ENCODE measurements at places on chromosomes 11 and 22.

GRCh38 chr11:35373284-35373933, 45.9 kb downstream of the SLC1A2 start:
- DNase-seq = no peak

DNA sequence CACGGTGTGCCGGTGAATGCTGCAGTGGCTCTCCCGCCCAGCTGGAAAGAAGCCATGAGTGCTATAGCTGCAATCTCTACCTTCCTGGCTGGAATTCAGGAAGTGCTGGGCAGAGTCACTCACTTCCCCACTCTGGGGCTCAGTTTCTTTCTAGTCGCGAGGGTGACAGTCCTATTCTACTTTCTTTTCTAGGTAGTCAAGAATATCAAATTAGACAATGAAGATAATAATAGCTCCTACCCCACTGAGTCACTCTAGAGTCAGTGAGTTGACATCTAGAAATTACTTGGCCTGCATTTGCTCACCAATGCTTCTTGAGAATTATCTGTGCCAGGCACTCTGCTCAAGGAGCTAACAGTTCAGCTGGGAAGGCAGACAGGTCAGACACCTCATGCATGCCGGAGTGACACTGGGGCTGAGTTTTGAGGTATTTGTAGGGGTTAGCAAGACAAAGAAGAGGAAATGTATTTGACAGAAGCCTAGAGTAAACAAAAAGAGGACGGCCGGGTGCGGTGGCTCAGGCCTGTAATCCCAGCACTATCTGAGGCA, 3.2 kb downstream of the CENPM start:
- no peak for DNase-seq

- DNase-seq = no peak
Measured at GRCh38 chr22:50058906-50059880, 1.1 kb upstream of the TTLL8 start.

DNA sequence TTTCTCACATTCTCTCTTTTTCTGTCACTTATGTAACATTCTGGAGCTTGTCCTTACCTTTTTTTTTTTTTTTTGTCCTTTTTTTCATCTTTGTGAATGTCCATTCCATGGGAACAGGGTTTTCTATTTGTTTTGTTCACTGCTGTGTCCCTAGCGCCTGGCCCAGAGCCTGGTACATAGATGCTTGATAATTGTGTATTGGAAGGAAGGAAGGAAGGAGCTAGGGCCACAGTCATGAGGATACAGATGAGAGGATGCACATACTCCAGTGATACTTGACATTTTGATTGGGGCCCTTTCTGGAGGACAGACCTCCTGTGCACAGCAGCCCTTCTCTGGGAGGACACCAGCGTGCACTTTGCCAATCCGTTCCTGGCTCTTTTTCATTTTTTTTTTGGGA, 68.9 kb downstream of the KIAA1671 start:
- no peak for DNase-seq

- no peak for DNase-seq
Measured at GRCh38 chr11:128962896-128963295, 20.2 kb upstream of the TP53AIP1 start.

- DNase-seq = no peak
Measured at GRCh38 chr11:131025020-131025419, 108.7 kb upstream of the SNX19 start.

GRCh38 chr11:130328420-130328819, 13.7 kb upstream of the ZBTB44 start:
- DNase-seq = no peak

DNA sequence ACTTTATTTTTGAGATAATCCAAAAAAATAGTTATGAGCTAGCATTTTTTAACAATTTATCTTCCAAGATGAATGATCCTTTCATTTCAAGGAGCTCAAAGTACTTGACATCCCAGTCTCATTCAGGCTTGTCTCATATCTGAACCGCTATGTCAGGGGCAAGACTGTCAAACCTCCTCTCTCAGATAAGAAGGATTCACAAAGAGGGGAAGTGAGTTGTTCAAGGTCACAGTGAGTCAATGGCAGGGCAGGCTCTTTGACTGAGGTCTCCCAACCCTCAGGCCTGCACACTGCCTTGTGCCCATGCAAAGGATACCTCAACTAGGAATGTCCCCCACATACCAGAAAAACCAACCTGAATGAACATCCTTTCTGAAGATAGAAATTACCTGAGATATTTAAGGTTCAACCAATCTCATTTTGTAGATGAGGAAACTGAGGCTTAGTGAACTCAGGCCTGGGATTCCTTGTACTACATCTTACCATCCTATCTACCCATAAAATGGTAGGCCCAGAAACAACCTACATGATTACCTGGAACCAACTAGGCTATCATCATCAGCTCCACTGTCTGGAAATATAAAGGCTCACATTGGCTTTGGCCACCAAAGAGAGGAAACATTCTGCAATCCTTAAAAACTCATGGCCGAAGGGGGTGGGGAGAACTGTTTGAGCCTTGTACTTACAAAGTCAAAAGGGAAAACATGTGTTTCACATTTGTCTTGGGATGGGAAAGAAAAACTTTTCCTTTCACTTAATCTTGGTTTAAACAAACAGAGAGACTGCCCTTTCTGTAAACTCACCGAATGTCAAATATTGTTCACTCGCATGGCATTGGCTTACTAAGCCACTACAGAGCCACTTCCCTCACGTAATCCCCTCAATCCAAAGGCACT, 51.1 kb downstream of the LIF start:
- DNase-seq = no peak

Measured in activated naive CD8-positive, alpha-beta T cell treated with anti-CD3 and anti-CD28 coated beads, Interleukin-2, amount 50 U/mL, for 24 hours (primary cell).